ENCODE measurements at places on chromosomes 16 and 17.

- no peak for DNase-seq
Measured at GRCh38 chr16:30083216-30084055, 7.6 kb downstream of the PPP4C start.

DNA sequence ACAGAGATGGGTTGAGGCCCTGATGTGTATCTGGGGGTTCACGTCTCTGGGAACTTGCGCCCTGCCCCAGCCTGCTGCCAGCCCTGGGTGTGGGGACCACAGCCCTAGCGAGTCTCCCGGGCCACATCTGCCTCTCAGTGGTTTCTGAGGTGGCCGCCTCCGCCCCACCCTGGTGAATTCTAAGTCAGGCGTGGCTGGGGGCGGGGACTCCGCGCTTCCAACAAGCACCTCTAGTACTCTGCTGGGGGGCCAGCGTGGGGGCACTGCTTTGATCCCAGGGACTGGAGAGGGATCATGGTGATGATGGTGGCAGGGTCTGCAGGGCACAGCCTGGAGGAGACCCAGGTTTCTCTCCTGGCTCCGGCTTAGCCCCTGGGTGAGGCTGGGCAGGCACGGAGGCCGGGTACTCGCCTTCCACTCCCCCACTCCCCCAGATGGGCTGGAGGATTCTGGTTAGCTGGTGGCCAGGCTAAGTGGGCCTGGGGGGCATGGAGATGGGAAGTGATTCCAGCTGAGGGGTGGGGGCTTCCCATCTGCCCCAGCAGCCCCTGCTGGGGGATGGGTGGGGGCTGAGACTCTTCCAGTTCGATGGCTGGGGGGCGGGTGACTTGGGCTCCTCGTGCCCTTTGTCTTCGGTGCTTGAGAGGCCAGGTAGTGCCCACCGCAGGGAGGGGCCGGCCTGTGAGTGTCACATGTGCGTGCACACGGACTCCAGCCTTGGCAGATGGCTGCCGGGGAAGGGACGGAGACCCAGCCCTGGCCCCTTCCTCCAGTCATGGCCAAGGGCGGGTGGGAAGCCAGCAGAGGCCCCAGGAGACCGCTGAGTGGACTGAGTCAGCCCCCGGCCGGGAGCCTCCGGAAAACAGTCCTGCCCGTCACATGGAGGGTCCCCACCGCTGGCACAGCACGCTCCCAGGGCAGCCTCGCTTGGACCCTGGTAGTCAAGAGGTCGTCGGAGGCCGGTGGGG lies 3.9 kb downstream of the GLIS2 start:
- peak; percentile 81 for DNase-seq

GRCh38 chr16:83160287-83161020 lies 533.7 kb downstream of the CDH13 start:
- no peak for DNase-seq

DNA sequence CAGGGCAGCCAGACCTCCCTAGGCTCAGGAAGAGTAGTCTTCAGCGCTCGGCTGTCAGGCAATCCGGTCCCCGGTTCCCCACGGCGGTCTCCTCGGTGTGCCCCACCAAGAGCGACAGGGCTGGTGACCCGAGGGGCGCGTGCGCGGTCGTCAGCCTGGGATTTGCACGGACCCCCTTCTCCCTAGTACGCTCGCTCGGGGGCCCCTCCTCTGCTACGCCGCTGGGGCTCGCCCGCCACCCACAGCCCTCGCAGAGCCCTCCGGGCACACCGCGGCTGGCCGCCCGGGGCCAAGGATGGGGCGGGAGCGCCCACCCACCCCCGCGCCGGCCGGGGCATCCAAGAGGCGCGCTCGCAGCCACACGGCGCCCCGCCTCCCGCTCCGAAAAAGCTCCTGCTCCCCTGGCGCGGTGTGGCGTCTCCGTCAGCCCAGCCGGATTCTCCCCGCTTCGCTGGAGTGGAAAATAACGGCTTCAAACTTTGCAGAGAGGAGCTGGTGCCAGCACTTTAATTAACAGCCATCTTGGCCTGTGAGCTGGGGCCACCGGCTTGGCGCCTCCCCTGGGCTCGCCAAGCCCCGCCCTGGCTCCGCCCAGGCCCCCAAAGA lies 2.1 kb upstream of the C1QL1 start:
- peak; percentile 70 for DNase-seq

- DNase-seq, result no peak
Measured at GRCh38 chr17:8712698-8713097, 31.9 kb downstream of the CCDC42 start.

GRCh38 chr16:886084-886543 lies 84.7 kb downstream of the LMF1 start:
- DNase-seq, result no peak

- no peak for DNase-seq
Measured at GRCh38 chr17:67566656-67567055, 151.1 kb upstream of the NOL11 start.

DNA sequence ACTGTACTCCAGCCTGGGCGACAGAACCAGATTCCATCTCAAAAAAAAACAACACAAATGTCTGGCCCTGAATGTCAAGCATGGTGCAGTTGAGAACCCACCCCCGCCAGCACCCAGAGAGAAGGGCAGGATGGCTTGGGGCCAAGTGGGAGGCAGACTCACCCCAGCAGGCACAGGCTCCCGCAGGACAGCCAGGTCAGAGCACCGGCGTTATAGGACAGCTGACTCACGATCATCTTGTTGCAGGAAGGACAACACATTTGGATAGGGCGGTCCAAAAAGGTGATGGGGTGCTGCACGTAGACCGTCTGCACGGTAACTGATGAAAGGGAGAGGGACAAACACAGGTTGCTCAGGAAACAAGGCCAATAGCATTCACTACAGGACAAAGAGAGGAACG lies 33.3 kb downstream of the LITAF start:
- no peak for DNase-seq

DNA sequence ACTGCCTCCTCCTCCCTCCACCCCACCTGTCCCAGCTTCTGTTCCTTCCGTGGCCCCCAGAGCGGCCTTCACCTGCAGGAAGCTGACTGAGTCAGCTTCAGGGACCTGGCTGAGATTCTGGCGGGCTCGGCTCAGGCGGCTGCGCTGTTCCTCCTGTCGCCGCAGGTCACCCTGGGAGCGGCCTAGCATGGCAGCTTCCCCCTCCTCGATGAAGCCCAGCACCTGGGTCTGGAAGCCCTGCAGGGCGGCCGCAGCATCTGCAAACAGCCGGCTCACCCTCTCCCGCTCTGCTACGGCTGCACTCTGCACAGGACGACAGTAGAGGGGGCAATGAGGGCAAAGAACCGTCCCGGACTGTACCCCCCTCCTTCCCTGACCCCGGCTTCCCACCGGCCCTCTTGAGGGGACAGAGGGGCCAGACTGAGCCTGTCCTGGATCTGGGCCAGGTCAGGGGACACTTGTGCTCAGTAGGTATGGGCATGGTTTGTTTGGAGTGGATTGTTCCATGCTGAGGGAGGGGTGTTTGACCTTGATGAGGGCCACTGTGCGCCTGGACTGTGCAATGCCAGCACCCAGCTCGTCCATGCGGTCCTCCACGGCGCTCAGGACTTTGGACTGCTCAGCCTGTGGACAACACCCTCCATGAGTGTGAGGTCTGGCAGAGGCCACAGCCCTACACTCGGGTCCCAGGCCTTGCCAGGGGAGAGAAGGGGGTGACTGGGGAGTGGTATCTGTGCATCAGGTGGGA lies 2.0 kb downstream of the TRIM47 start:
- DNase-seq, result peak; percentile 73

GRCh38 chr16:1379304-1380076 lies 27.8 kb downstream of the GNPTG start:
- DNase-seq, result peak; percentile 94

DNA sequence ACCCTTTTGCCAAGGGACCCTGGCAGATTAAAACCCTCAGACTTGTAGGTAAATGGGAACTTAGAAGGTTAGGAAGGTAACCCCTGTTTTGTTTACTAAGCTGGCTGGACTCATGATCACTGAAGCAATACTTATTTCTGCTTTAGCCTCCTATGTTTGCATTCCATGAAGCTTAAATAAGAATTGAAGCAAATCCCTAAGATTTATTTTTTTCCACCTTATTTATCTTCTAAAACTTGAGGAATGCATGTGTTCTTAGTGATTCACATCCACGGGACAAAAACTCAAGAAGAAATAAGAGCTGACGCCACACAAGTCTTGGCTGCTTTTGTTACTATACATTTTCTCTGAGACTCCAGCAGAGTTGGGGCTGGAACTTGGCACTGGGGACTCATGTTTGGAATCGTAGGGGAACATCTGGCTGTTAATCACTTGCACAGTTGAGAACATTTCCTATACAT lies 35.5 kb downstream of the CLUAP1 start:
- no peak for DNase-seq

GRCh38 chr17:19796457-19796856 lies 48.4 kb upstream of the ALDH3A1 start:
- no peak for DNase-seq

DNA sequence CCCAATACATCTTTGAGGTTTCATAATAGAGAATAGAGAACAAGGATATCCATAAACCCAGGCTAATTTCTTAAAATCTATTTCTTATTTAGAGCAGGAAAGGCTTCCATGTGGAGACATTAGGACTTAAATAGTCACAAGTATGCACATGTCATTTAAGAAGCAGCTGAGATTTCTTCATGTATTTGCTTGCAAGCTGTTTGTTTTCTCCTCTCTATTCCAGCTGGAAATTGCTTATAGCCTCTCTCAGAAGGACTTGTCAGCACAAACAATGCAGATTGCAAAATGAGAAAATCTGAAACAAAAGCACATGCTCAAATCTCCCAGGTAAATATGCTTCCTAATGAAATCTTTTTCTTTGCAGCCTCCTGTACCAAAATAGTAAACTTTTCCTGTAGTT lies 1473.1 kb downstream of the CDH8 start:
- no peak for DNase-seq

GRCh38 chr17:61401389-61402072 lies 1.9 kb downstream of the TBX2 start:
- DNase-seq, result no peak

DNA sequence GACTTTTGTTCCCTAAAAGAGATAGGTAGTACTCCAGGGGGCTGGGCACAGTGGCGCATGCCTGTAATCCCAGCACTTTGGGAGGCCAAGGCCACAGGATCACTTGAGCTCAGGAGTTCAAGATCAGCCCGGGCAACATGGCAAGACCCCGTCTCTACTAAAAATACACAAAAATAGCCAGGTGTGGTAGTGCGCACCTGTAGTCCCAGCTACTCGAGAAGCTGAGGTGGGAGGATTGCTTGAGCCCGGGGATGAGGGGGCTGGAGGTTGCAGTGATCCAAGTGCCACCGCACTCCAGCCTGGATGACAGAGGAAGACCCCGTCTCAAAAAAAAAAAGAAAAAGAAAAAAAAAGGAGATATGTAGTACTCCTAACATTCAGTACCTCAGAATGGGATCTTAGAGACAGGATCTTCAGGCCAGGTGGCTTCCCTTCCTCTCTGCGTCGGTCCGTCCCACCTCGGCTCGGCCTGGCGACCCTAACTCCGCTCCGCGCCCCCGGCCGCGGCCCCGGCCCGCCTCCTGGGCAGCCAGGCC lies 89.6 kb downstream of the CDC27 start:
- DNase-seq, result no peak

- DNase-seq, result no peak
Measured at GRCh38 chr17:76547642-76548202, 7.9 kb downstream of the PRCD start.

- no peak for DNase-seq
Measured at GRCh38 chr17:19327031-19327783, 35.3 kb downstream of the B9D1 start.

- DNase-seq, result no peak
Measured at GRCh38 chr16:49462362-49462988, 88.9 kb downstream of the C16orf78 start.

DNA sequence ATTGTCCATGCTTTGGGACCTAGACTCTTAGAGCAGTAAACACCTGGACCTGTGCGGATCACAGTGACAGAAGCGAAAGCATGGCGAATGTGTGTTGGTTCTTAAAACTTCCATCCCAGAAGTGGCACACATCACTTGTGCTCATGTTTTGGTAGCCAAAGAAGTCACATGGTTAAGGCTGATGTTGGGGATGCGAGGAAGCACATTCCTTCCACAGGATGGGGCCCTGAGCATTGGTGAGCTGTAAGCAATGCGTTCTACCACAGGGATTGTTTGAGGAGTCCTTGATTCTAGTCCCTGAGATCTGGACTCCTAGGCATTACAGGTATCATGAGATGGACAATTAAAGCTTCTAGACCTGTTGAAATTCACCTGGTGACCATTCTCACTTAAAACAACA lies 375.9 kb downstream of the UTP18 start:
- DNase-seq, result no peak

DNA sequence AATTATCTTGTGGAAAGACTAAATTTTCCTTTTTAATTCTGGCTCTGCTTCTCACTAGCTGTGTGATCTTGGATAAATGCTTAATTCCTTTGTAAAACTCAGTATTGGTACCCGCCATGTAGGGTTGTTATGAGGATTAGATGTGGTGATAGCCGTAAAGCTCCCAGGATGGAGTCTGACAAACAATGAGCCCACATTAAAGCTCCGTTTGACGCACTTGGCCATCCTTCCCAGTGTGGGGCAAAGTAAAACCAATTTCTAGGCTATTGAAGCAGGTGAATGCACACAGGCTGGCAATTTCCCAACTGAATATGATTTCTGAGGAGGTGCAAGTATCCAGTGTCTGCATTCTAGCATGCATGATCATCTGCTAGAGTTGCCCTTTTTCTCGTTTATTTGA lies 123.6 kb downstream of the MRTFB start:
- DNase-seq, result no peak

GRCh38 chr17:33725675-33726271 lies 432.7 kb upstream of the ASIC2 start:
- DNase-seq, result peak; percentile 38

DNA sequence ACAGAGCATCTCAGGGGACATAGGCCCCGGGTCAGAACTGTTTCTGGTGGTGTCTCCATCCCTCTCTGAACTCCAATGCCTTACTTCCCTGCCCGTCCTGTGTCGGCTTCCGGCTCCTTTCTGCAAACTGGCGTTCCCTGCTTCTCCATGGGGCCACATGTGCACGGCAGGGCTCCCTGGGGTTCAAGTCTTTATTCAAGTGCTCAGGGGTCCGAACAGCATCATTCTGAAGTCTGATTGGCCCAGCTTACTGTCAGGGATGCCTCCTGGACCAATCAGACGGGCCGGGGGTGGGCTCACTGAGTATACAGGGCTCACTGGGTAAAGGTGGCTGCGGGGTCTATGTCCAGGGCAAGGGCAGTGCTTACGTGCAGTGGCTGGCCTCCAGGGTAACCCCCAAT lies 17.1 kb downstream of the C16orf82 start:
- no peak for DNase-seq

DNA sequence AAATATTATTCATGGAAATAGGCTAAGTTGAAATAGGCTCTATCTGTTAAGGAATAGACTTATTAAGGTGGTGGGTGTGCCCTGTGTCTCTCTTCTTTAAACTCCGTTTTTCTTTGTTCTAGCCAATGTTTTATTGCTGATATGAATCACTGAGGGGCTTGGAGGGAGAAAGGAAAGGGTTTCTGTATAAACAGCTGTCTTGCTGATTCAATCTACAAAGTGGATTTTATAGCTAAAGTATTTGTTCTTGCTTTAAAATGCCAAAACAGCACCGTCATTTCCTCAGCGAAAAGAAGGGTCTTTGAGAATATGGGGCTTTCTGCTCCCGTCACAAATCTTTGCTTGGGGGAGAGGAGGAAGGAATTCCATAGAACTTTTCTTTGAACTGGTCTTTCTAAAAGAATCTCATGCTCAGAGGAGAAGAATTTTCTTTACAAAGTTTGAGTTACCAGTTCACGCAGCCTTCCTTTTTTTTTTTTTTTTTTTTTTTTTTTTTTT lies 39.3 kb downstream of the MSI2 start:
- no peak for DNase-seq
